ENCODE measurements at places on chromosomes 13 and 19. TPM values are rescaled to one million over a fixed set of nuclear protein-coding genes. Genes with fewer than 3 reads are reported as not detected.

Gene ZNF850
- total RNA-seq = 4.7 TPM

Gene NANOS3
- total RNA-seq = not detected

Gene FFAR3
- total RNA-seq = not detected

Gene CEACAM16
- total RNA-seq = 0.40 TPM

Gene TTC9B
- not detected for total RNA-seq

Gene AKAP11
- total RNA-seq = 49.8 TPM

Gene GSX1
- not detected for total RNA-seq

Gene ZNF579
- total RNA-seq = 5.9 TPM

Gene VSTM1
- not detected for total RNA-seq

Gene ZNF561
- total RNA-seq = 39.5 TPM

Gene ZNF549
- total RNA-seq = 9.1 TPM

Gene ZNF799
- 4.6 TPM for total RNA-seq

Gene CASP14
- total RNA-seq = not detected

Gene ZNF627
- total RNA-seq = 24.3 TPM

Gene SERPINE3
- total RNA-seq = not detected

Gene LILRA1
- total RNA-seq = not detected

Gene NKPD1
- 0.44 TPM for total RNA-seq

Gene ZNF526
- 7.1 TPM for total RNA-seq

Gene GRIK5
- 24.2 TPM for total RNA-seq

Gene SHANK1
- total RNA-seq = not detected
